Activated CD8-positive, alpha-beta T cell treated with anti-CD3 and anti-CD28 coated beads for 36 hours (primary cell): ENCODE measurements at places on chromosomes 2 and 18. TPM values are rescaled to one million over a fixed set of nuclear protein-coding genes. Genes with fewer than 3 reads are reported as not detected.

SNED1 gene
- total RNA-seq, result 1.8 TPM

DNA sequence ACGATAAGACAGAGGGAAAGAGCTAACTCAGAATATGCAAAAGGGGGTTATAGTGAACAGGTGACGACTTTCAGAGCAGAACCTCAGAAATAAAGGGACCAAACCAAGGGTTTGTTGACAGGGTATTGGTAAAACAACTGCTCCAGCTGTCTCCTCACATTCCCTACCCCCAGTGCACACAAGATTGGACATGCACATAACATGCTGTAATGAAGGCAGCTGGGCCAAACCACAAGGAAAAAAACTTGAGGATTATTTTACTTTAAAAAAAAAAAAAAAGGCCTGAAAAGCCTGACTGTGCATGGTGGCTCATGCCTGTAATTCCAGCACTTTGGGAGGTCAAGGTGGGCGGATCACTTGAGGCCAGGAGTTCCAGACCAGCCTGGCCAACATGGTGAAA, 3.5 kb downstream of the RBM43 start:
- no peak overlapping the region for H3K4me3 ChIP-seq
- peaks cover 4% of the 10 kb centered on the region for H3K36me3 ChIP-seq
- DNase-seq, result no peak
- no peak overlapping the region for H3K27ac ChIP-seq

- H3K27ac ChIP-seq, result no peak overlapping the region
- H3K4me1 ChIP-seq, result no peaks in the 10 kb centered on the region
- no peaks in the 10 kb centered on the region for H3K27me3 ChIP-seq
- H3K36me3 ChIP-seq, result no peaks in the 10 kb centered on the region
- H3K4me3 ChIP-seq, result no peak overlapping the region
Observed at GRCh38 chr2:167404627-167405284, 516.5 kb downstream of the XIRP2 start.

LYPD6 gene
- total RNA-seq, result not detected

MALL gene
- total RNA-seq, result not detected
